ENCODE measurements at places on chromosomes 1 and 21. TPM values are rescaled to one million over a fixed set of nuclear protein-coding genes. Genes with fewer than 3 reads are reported as not detected.

Gene RNF11
- total RNA-seq: 86.0 TPM

Gene SYNJ1
- 10.5 TPM for total RNA-seq

Gene DENND4B
- total RNA-seq: 56.2 TPM

Gene PARS2
- 4.4 TPM for total RNA-seq

Gene SLC19A1
- 24.5 TPM for total RNA-seq

Gene GREM2
- not detected for total RNA-seq

Gene NKAIN1
- total RNA-seq: 1.7 TPM

Gene PTGS2
- not detected for total RNA-seq

Gene AMY1B
- total RNA-seq: not detected

Gene SIM2
- 11.5 TPM for total RNA-seq

Gene FOXD3
- 0.80 TPM for total RNA-seq

Gene SUSD4
- 0.28 TPM for total RNA-seq

- no peak for DNase-seq
These were observed 34.6 kb upstream of the POU2F1 start for GRCh38 chr1:167185974-167186657.

- DNase-seq: no peak
These were observed 142.5 kb downstream of the PGBD5 start for GRCh38 chr1:230283678-230284077.

DNA sequence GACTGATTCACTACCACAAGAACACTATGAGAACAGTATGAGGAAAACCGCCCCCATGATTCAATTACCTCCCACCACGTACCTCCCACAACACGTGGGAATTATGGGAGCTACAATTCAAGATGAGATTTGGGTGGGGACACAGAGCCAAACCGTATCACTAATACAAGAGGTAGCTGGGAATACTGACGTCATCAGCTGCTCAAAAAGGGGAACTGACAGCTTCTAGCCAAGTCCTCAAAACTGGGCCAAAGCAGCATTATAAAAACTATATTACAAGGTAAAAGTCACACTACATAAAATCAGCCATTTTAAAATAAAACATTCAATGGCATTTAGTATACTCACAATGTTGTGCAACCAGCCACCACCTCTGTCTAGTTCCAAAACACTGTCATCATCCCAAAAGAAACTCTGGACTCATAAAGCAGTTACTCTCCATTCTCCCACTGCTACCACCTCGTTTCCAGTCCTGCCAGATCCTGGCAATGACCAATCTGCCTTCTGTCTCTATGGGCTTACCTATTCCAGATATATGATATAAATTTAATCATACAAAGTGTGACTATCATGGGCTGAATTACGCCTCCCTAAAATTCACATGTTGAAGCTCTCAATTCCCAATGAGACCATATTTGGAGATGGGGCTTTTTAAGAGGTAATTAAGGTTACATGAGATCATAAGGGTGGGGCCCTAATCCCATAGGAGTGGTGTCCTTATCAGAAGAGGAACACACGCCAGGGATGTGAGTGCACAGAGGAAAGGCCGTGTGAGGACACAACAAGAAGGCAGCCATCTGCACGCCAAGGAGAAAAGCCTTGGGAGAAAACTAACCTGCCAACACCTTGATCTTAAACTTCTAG, 192.1 kb downstream of the SETD4 start:
- DNase-seq: no peak

DNA sequence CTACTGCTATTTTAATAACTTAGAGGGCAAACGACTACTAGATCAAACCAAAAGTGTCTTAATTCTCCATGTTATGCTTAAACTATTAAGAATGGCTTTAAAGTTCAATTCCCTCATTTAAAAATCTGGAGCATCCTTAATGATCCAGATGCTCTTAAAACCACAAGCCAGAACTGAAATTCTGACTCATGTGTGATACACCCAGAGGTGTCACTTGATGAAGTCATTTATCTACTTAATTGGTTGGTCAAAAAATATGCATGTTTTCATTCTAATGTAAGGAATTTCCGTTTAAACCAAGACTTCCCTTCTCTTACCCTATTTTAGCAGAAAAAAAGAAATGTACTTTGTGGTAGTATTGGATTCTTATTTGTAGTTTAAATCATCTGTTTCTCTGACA, 1261.2 kb upstream of the B3GALT2 start:
- DNase-seq: no peak

DNA sequence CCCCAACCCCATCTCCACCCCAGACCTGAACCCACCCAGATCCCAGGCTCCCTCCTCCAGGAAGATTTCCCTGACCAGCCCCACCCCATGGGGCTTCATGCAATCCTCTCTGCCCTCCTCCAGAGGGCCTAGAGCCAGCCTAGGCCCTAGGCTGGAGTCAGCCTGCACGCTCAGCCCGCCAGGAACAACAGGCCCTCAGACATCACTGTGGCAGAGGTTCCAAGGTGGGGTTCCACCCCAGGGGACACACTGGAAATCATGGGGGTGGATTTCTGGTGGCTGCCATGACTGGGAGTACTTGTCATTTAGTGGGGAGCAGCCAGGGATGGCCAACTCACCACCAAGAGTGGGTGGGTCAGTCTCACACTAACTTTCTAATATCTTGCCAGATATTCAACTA, 122.0 kb downstream of the GLIS1 start:
- DNase-seq: no peak

GRCh38 chr1:2554621-2555387, 1.4 kb upstream of the TNFRSF14 start:
- no peak for DNase-seq

DNA sequence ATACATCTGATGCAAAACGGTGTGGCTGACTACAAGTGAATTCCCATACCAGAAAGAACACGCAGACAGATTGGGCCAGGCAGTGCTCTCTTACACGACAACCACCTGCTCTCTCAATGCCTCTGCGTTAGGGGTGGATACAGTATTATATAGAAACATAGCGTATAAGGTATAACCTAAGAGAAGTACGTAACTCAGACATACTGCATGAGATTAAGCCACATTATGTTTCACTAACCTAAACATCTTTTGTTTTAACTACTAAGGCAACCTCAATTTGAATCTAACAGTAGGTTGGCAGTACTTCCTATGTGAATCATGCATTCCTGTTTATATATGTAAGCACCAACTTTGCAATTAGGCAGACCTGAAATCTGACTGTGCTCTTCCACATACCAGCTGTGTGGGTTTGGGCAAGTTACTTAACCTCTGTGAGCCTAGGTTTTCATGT, 58.1 kb upstream of the COA6 start:
- peak; percentile 61 for DNase-seq

DNA sequence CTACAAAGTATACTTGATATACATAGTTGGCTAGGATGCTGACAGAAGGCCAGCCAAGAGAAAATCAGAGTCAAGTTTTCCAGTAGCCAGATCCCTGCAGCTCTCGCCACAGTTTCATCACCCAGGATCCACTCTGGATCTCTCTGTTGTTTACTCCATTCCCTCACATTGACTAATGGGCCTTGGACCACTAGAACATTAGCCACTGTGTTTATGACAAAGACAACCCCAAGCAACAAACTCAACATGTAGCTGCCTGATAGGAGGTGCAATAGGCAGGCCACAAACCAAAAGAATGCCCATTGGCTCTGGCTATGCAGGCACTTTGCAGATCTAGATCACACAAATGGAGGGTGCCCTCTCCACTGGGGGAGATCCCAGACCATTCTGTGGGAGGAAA, 44.2 kb downstream of the ARHGEF11 start:
- DNase-seq: no peak

GRCh38 chr1:8025671-8026144, 401 bp downstream of the ERRFI1 start:
- no peak for DNase-seq

GRCh38 chr1:203475012-203475981, at the start of gene PRELP:
PRELP (plus strand) TSS chr1:203475806; CDS start chr1:203483185, 7,379 bp downstream.
- DNase-seq: no peak

DNA sequence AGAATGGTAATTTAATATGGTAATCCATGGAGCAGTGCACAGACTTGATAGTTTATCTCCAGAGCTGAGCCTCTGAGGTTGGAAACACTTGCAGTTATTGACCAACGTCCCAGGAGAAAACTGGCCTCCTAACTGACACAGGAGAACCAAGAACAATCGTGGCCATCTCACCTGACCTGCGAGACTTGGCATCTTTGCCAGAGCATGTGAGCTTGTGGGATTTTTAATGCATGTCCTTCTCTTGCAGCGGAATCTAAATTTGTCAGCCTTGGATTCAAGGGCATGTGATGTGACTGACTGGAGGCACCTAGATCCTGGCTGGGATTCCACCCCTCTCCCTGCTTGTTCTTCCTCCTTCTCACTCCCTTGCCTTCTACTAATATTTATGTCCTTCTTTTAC, 27.8 kb upstream of the SLC26A9 start:
- DNase-seq: no peak

- no peak for DNase-seq
These were observed 58.1 kb upstream of the TMEM51 start for GRCh38 chr1:15095496-15095875.

GRCh38 chr21:42986125-42986783, 11.9 kb downstream of the PKNOX1 start:
- no peak for DNase-seq

- no peak for DNase-seq
These were observed 13.0 kb upstream of the SLC35A3 start for GRCh38 chr1:99956755-99957154.

DNA sequence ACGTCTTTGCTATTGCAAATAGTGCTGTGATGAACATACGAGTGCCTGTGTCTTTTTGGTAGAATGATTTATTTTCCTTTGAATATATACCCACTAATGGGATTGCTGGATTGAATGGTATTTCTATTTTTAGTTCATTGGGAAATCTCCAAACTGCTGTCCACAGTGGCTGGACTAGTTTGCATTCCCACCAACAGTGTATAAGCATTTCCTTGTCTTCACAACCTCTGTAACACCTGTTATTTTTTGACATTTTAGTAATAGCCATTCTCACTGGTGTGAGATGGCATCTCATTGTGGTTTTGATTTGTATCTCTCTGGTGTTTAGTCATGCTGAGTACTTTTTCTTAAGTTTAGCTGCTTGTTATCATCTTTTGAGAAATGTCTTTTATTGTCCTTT, 215.0 kb downstream of the FMN2 start:
- DNase-seq: no peak

- no peak for DNase-seq
These were observed 7.6 kb downstream of the EDN2 start for GRCh38 chr1:41476807-41477361.

- peak; percentile 83 for DNase-seq
These were observed 24.3 kb upstream of the PLCH2 start for GRCh38 chr1:2451741-2452140.

DNA sequence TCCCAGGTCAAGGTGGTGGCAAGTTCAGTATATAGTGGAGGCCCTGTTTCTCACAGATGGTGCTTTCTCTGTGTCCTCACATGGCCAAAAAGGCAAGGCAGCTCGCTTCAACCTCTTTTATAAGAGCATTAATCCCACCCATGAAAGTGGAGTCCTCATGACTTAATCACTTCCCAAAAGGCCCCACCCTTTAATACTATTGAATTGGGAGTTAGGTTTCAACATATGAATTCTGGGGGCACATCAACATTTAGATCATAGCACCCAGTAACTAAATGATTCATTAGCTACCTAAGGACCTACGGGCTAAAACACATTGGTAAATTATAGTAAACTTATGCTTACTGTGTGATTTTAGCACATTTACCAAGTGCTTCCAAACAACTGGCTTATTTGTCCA, 317.9 kb downstream of the LTN1 start:
- DNase-seq: no peak

DNA sequence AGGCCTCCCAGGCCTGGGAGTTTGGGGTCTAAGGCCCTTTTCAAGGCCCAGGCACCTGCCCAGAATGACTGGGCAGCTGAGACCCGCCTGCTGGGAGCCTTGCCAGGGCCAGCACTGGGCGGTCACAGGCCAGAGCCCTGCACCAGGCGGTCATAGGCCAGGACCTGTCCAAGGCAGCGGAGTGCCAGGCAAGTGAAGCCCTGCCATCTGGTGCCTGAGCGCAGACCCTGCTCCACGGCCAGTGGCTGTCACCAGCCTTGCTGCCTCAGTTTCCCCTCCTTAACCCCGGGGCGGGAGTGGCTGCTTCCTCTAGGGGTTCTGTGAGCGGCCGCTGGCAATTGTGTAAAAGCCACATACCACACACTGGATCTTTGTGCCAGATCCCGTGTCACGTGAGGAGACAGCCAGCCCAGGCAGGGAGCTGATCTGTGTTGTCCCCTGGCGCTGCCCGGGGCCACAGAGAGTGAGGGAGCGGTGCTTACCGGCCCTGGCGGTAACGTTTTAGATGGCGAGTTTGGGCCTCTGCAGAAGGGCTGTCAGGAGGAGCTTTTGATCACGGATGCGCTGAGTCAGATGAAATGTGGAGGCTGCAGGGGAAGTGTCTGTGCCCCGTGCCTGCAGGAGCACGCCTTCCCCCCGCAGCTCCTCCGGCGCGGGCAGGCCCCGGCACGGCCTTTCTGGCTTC, 4.6 kb downstream of the COL18A1 start:
- DNase-seq: no peak
